ENCODE measurements at places on chromosomes 7 and 10.

DNA sequence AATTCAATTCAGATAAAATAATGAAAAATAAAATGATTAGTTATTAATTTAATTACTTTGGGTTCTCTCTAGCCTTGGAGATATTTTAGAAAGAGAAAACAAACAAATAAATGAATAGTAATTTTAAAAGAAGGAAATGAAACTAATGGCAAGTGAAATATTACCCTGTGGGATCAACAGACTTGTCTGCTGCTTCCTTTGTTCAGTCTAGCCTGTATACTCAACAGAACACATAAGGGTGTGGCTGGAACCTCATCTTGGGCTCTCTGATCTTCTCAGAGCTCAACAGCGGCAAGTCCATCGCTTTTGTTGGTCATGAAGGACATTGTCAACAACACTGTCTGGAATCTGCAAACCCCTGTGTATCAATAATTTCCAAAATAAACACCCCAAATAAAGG is 904.9 kb downstream of the IPMK start:
- no peak for DNase-seq

- no peak for DNase-seq
Measured at GRCh38 chr7:73977619-73978618, 50.1 kb upstream of the ELN start.

DNA sequence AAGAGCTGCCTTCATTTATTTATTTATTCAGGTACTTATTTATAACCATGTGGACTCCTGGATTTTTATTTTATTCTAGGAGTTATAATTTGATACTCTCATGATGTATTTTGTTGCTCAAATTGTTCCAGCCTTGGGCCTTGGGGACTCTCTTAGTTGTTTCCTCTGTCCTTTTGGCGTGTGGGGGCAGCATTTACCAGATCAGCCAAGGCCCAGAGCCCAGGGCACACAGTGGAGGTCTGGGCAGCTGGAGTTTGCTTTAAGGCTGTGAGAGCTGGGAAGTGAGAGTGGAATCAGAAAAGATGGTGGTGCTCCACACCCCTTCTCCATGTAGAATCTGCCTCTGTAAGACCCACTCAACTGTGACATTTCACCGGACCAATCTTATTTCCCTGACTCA is 398.9 kb downstream of the RPS24 start:
- no peak for DNase-seq

- DNase-seq = no peak
Measured at GRCh38 chr7:83921271-83921940, 272.5 kb upstream of the SEMA3E start.

- no peak for DNase-seq
Measured at GRCh38 chr10:75508239-75508813, 76.9 kb downstream of the LRMDA start.

DNA sequence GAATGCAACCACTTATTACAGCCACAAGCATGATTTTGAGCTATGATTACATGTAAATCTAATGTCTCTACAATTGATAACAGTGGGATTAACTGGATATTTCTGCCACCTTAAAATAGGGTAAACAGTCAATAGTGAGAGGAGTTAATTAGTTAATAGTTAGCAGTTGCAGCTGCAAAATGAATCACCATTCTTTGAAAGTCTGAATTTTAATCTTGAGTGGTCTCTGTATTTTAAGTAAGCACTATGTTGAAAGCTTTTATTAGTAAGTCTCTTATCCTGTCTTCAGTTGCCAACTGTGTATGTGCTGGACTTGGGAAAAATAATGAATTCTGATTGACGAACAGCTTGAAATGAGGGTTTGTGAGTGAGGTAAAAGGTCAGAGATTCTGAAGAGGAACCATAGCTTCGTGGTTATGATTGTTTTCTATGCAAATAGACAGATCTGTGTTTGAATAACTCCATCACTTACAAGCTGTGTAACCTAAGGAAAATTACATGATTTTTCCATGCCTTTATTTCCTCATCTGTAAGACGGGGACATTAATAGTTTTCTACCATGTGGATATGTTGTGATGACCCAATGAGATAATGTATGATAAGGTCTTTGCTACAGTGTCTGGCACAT is 75.2 kb downstream of the RNLS start:
- no peak for DNase-seq

GRCh38 chr10:131790021-131790420 is 110.8 kb upstream of the PPP2R2D start:
- no peak for DNase-seq

DNA sequence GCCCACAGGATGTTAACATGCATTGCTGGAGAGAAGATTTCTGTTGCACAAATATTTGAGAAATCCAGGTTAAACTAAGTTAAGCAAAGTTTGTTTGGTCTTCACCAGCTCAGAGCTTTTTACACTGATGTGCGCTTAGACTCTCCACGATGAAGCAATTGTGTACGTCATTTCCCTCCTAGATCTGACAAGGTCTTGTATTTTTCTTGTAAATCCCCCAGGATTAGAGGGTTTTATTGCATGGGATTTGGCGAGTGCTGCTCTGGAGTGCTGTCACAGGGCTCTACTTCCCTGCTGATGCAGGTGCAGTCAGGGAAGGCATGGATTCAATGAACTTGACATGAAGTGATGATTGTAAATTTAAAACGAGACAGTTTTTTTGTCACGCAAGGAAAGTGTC is 173.3 kb downstream of the PDE1C start:
- DNase-seq = no peak

DNA sequence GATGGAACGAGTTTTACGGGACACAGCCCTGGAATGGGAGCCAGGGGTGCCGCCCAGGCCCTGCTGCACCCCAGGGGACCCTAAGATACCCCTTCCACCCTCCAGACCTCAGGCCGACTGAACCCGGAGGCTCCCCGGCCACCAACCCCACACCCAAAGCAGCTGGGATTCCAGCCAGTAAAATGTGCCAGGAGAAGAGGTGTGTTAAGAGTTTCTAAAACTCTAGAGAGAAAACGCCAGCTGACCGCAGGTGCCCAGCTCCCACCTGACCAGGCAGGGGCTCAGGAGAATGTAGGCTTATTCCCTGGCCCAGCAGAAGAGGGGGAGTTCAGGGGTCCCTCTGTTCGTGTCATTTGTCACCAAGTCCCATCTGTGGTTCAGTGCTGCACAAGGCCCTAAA is 17.5 kb downstream of the NUDT1 start:
- DNase-seq = no peak

- no peak for DNase-seq
Measured at GRCh38 chr10:114387784-114388183, 16.5 kb downstream of the AFAP1L2 start.

DNA sequence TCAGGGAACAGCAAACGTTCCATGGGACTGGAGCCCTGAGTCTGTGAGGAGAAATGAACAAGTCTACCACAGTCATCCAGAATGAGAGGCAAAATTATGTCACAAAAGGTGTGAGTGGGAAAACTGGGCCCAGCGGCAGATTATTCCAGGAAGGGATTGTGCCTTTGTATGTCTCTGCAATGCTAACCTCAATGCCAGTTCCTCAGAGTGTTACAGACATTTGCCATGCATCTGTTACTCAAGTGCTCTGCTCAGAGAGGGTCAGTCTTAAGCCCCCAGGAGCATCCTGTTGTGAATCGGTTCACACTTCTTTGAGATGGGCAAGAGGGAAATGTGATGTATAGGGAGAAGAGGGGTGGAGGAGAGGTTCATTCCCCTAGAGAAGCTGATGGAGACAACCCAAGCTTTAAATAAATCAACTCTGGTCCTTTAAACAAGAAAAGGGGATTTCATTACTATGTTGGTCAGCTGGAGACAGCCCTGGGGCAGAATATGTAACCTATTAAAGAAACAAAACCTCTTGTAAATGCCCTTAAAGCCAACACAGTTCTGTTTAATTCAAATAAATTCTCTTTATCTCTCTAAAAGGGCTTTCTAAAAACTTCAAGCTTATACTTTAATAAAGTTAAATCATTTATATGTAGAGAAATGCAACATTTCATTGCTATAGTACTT is 85.9 kb upstream of the GRB10 start:
- DNase-seq = no peak

GRCh38 chr7:43479042-43479441 is 103.9 kb upstream of the STK17A start:
- no peak for DNase-seq

All from GM18507 (cell line).